ENCODE measurements at places on chromosomes 2 and 18.

- no peak for DNase-seq
These were observed 117.0 kb upstream of the EML6 start for GRCh38 chr2:54606393-54606958.

GRCh38 chr2:53949457-53949856, 21.3 kb downstream of the PSME4 start:
- no peak for DNase-seq

- no peak for DNase-seq
These were observed 48.8 kb upstream of the IHH start for GRCh38 chr2:219109471-219109870.

DNA sequence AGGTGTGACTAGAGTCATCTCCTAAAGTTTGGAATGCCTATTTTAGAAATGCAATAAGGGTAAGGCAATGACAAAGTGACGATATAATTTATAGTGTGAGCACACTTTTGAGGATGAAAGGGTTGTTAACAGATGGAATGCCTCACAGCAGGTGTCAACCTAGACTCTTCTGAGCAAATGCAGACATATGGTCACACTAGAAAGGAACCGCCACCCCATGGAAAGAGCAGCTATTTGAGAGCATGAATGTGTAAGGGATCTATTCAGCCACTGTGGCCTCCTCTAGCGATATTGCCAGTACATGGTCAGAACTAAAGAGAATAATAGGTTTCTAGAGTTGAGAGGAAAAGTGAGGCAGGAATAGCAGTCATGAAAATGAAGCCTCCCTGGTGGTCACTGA, 18.5 kb downstream of the DSG2 start:
- DNase-seq, result no peak

- DNase-seq, result no peak
These were observed 249.4 kb upstream of the HS6ST1 start for GRCh38 chr2:128568106-128568505.

Measured in cortex of kidney (tissue), 1 donor.